ENCODE measurements at places on chromosomes 11 and 22.

GRCh38 chr11:77081976-77082836, 15.4 kb downstream of the CAPN5 start:
- H3K4me1 ChIP-seq: peaks cover 3% of the 10 kb centered on the region
- DNase-seq: peak; percentile 23
- H3K4me3 ChIP-seq: no peak overlapping the region
- no peaks in the 10 kb centered on the region for H3K27me3 ChIP-seq
- H3K27ac ChIP-seq: peak overlapping the region; percentile 30
- H3K36me3 ChIP-seq: no peaks in the 10 kb centered on the region

DNA sequence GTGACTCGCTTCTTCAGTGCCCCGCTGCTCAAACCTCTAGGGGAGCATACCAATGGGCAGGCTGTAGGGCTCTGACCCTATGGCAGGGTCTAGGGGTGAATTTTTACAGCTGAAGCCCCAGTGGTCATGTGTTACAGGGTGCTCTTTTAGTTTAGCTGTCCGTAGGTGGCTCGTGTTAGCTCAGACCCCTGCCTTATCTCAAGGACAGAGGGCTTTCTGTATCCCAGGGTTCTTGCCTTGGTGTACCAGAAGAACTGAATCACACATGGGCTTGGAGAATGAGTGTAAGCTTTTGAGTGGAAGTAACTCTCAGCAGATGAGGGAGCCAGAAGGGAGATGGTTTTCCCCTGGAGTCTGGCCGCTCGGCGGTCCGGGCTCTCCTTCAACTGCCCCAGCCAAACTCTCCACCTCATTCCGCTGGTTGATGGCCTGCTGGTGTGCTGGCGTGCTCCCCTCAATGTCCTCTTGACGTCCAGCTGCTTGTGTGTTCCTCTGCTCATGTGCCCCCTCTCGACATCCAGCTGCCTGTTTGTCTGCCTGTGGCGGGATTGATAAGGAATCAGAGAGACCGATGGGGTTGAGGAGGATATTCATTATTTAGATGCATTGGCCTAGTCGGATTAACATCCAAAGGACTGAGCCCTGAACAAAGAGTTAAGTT, 37.5 kb downstream of the BIRC2 start:
- DNase-seq: no peak
- H3K27me3 ChIP-seq: no peaks in the 10 kb centered on the region
- no peaks in the 10 kb centered on the region for H3K4me1 ChIP-seq
- no peak overlapping the region for H3K4me3 ChIP-seq
- peaks cover 86% of the 10 kb centered on the region for H3K36me3 ChIP-seq
- H3K27ac ChIP-seq: no peak overlapping the region

GRCh38 chr22:45254789-45255278, 14.1 kb upstream of the KIAA0930 start:
- H3K36me3 ChIP-seq: no peaks in the 10 kb centered on the region
- H3K4me3 ChIP-seq: no peak overlapping the region
- no peak overlapping the region for H3K27ac ChIP-seq
- H3K4me1 ChIP-seq: no peaks in the 10 kb centered on the region
- no peaks in the 10 kb centered on the region for H3K27me3 ChIP-seq
- DNase-seq: no peak

- DNase-seq: no peak
- H3K27me3 ChIP-seq: no peaks in the 10 kb centered on the region
- H3K27ac ChIP-seq: no peak overlapping the region
- no peak overlapping the region for H3K4me3 ChIP-seq
- no peaks in the 10 kb centered on the region for H3K4me1 ChIP-seq
- H3K36me3 ChIP-seq: no peaks in the 10 kb centered on the region
Observed at GRCh38 chr22:19827341-19828034, 27.2 kb downstream of the GNB1L start.

DNA sequence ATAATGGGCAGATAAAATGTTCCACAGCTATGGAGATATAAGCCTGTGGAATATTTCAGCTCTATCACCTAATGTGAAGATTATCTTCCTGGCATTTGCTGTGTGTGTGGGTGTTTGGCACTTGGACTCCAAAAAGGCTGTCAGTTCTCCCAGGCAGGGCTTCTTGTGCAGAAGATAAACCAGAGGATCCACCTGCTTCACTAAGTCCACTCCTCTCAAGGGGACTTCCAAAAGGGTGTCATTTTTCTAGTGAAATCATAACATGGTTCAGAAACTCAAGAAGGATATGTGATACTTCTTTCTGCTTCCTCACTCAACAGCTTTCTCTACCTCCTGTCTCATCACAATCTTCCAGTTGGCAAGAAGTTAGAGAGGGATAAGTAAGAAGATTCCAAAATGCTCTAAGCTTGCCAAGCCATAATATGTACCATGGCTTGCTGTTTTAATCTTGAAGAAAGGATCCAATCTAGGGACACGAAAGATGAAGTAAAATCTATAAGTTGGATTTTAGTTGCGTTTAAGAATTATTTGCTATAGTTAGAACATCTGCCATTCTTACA, 206.2 kb upstream of the MTMR2 start:
- H3K27me3 ChIP-seq: no peaks in the 10 kb centered on the region
- DNase-seq: no peak
- no peak overlapping the region for H3K27ac ChIP-seq

DNA sequence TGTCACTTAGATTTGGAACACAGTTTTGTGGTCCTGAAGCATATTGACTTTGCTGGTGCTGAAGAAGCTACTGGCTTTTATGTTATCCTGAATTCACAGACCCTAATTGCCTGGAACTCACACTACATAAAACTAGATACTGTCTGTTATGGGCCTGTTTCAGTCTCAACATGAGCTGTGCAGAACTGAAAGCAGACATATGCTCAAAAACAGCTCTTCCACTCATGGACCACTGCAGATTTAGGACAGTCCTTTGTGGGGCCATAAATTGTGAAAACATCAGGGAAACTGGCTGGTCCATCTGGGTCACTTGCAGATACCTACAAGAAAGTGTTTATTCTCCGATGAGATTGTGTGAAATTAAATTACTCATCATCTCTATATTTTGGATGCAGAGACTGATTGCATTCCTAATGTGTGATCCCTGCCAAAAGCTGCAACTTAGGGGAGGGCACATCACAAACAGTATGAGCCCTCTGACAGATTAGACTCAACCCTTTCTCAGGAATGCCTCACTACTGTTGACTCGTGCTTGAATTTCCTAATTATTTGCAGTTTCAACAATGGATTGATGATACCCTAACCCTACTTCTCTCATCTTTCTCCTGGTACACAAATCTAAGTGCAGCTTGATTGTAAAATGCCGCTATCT, 10.2 kb upstream of the CLNS1A start:
- no peak for DNase-seq
- no peaks in the 10 kb centered on the region for H3K4me1 ChIP-seq
- H3K36me3 ChIP-seq: no peaks in the 10 kb centered on the region
- H3K4me3 ChIP-seq: no peak overlapping the region

DNA sequence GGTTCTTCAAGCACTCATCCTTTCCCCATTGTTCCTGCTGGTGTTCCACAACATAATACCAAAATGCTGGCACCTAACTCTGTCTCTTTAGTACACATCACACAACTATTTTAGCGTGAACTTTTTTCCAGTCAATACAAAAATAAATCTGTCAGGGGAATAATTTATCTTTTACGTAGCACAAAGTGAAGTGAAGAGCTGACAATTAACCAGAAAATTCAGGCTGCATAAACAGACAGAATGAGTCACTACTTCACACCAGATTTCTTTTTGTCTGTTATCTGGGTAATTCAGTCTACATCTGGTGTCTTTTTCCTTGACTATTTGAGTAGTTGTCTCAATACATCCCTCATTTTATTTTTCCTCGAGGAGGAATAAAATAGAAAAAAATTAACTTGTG, 7.9 kb upstream of the ETS1 start:
- no peaks in the 10 kb centered on the region for H3K36me3 ChIP-seq
- DNase-seq: no peak
- no peak overlapping the region for H3K4me3 ChIP-seq

- H3K27ac ChIP-seq: no peak overlapping the region
- H3K36me3 ChIP-seq: no peaks in the 10 kb centered on the region
- no peaks in the 10 kb centered on the region for H3K4me1 ChIP-seq
- no peak for DNase-seq
Observed at GRCh38 chr11:14179116-14179820, 179.7 kb downstream of the RRAS2 start.

DNA sequence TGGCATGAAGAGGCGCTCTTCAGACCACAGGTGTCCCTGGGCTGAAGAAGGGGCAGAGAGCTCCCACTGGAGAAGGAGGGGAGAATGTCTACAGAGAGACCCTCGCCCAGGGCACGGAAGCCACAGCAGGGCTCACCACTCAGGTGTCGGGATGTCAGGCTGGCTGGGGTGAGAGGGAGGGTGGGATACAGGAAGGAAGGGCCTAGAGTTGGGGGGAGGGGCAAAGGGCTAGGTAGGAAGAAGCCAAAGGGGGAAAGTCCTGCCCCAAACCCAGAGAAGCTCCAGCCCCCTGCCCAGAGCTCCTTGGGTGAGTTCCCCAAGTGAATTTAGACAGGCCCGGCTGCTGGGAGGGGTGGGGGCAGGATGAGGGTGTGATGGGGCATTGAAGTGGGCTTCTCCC, 232.0 kb downstream of the CEP164 start:
- H3K4me1 ChIP-seq: no peaks in the 10 kb centered on the region
- no peaks in the 10 kb centered on the region for H3K36me3 ChIP-seq
- peaks cover 12% of the 10 kb centered on the region for H3K27me3 ChIP-seq

GRCh38 chr11:95434489-95435057, 203.6 kb upstream of the SESN3 start:
- no peak overlapping the region for H3K27ac ChIP-seq
- H3K27me3 ChIP-seq: no peaks in the 10 kb centered on the region
- DNase-seq: no peak
- no peaks in the 10 kb centered on the region for H3K36me3 ChIP-seq
- no peak overlapping the region for H3K4me3 ChIP-seq

GRCh38 chr11:72812604-72812966, 1.6 kb upstream of the ATG16L2 start:
- H3K27me3 ChIP-seq: no peaks in the 10 kb centered on the region
- peak overlapping the region; percentile 97 for H3K27ac ChIP-seq
- no peaks in the 10 kb centered on the region for H3K36me3 ChIP-seq
- DNase-seq: no peak

- peaks cover 23% of the 10 kb centered on the region for H3K4me1 ChIP-seq
- H3K27me3 ChIP-seq: no peaks in the 10 kb centered on the region
Observed at GRCh38 chr11:47406896-47407745, 1.3 kb upstream of the SLC39A13 start.

- H3K27me3 ChIP-seq: no peaks in the 10 kb centered on the region
- H3K4me1 ChIP-seq: peaks cover 19% of the 10 kb centered on the region
- H3K27ac ChIP-seq: peak overlapping the region; percentile 79
- no peak for DNase-seq
- no peaks in the 10 kb centered on the region for H3K36me3 ChIP-seq
Observed at GRCh38 chr11:107695446-107695845, 16.4 kb downstream of the SLN start.

DNA sequence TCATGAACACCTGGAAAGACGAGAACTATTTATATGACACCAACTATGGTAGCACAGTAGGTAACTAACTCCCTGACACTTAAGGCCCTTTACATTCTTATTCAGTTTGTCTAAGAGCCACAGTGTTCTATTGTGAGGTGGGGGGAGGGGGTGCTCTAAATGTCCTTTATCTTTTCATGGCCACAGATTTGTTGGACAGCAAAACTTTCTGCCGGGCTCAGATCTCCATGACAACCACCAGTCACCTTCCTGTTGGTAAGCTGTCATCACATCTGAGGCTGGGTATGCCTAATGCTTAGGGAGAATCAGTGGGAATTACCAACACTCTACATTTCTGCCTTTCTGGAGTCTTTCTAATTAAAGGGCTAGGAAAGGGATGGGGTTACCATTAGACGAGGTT, 30.7 kb downstream of the EHF start:
- H3K27me3 ChIP-seq: no peaks in the 10 kb centered on the region
- no peak for DNase-seq
- H3K27ac ChIP-seq: no peak overlapping the region
- no peaks in the 10 kb centered on the region for H3K36me3 ChIP-seq
- no peak overlapping the region for H3K4me3 ChIP-seq
- H3K4me1 ChIP-seq: peaks cover 19% of the 10 kb centered on the region

GRCh38 chr11:94776351-94777321, 8.5 kb downstream of the AMOTL1 start:
- DNase-seq: peak; percentile 66
- peak overlapping the region; percentile 99 for H3K27ac ChIP-seq
- no peaks in the 10 kb centered on the region for H3K27me3 ChIP-seq
- no peaks in the 10 kb centered on the region for H3K36me3 ChIP-seq
- peaks cover 86% of the 10 kb centered on the region for H3K4me1 ChIP-seq

DNA sequence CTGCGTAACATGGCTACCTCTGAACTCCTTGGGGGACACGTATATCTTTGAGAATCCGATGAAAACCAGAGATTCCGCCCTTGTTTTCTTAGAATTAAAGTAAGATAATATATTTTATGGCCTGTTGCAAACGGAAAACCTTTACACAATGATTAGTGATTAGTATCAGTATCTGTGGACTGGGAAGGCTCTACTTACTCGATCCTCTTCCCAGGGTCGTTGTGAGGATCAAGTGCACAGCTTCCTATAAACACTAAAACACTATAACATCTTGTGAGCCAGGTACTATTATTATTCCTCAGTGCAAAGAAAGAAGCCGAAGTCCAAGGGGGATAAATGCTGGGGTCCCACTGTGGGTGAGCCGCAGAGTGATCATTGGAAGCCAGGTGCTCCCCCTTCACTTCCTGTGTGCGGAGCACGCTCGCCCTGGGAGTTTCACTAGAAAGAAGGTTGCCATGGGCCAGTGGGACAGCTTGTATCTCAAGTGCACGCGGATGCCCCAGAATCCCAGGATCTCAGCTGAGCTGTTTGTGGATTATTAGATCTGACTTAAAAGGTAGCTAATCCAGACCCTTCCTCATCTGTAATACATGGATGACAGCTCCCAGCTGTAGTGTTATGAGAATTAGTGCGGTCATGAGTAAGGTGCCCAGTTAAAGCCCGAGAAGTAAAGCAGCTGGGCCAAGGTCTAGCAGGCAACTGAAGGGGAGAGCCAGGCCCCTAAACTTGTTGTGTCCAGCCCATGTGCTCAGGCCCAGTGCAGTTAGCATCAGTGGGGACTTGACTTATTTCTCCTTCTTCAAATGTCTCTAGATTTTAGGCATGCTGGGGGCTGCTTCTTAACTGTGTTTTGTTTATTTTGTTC, 839 bp downstream of the CBY1 start:
- no peak for DNase-seq
- H3K27me3 ChIP-seq: no peaks in the 10 kb centered on the region
- H3K36me3 ChIP-seq: peaks cover 13% of the 10 kb centered on the region
- H3K4me3 ChIP-seq: peak overlapping the region; percentile 82

GRCh38 chr22:49306632-49307480, 520.8 kb downstream of the BRD1 start:
- no peaks in the 10 kb centered on the region for H3K36me3 ChIP-seq
- H3K27me3 ChIP-seq: peaks cover 12% of the 10 kb centered on the region
- H3K4me1 ChIP-seq: no peaks in the 10 kb centered on the region
